ENCODE measurements at places on chromosomes 1 and 21.

- no peak for DNase-seq
These were observed 37.2 kb downstream of the CAMSAP2 start for GRCh38 chr1:200775850-200776249.

- no peak for DNase-seq
These were observed 22.3 kb upstream of the HSPA13 start for GRCh38 chr21:14405225-14405624.

GRCh38 chr1:23177438-23178380, 9.1 kb upstream of the LUZP1 start:
- DNase-seq = peak; percentile 45

DNA sequence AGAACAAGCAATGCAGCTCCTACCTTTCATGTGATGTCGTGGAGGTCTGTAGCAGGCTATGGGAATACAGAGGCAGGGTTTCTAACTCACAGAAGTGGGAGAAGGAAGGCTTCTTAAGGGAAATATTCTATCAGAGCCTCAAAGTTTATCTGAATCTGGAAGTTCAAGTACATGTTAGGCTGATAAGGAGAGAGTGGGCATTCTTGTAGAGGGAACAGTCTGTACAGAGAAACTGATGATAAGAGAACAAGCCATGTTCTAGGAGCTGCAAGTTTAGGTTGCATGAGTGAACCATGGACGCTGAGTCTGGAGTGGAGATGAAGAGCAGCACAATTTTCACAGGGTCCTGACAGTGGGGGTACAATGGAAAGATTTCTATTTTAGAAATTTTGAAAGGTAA, 344.0 kb downstream of the CHRM3 start:
- no peak for DNase-seq

- no peak for DNase-seq
These were observed 250.3 kb downstream of the ATG4C start for GRCh38 chr1:63034256-63034655.

DNA sequence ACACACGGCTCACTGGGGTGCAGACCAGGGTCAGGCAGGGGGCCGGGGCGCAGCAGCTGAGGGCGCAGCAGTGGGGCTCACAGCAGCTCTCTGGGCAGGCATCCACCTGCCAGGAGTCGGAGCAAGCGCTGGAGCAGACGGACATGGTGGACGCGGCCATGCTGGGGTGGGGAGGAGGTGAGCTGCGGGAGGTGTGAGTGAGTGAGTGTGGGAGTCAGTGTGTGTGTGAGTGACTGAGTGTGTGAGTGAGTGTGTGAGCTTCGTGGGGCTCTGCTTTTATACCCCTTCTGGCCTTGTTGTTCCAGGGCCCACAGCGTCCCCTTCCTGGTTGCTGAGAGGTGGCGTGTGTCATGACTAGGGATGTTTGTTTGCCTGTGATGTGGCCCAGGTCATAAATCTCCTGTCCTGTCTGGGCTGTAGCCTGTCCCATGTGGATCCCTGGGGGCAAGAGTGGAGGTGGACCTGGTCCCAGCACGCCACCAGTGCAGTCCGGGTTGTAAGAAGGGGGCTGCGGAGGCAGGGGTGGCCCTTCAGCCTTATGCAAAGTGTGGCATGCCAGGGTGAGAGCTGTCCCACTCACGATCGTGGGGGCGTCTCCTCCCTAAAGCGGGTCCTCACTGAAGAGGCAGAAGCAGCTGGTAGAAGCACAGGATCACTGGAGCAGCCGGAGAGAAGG, at the start of gene KRTAP10-1:
Gene KRTAP10-1 (minus strand): TSS at position 205 of the 676 bp plus-strand sequence. CDS start 45 bp downstream, at position 160.
- no peak for DNase-seq

GRCh38 chr1:16235944-16236510, 956 bp downstream of the CPLANE2 start:
- DNase-seq = peak; percentile 39

DNA sequence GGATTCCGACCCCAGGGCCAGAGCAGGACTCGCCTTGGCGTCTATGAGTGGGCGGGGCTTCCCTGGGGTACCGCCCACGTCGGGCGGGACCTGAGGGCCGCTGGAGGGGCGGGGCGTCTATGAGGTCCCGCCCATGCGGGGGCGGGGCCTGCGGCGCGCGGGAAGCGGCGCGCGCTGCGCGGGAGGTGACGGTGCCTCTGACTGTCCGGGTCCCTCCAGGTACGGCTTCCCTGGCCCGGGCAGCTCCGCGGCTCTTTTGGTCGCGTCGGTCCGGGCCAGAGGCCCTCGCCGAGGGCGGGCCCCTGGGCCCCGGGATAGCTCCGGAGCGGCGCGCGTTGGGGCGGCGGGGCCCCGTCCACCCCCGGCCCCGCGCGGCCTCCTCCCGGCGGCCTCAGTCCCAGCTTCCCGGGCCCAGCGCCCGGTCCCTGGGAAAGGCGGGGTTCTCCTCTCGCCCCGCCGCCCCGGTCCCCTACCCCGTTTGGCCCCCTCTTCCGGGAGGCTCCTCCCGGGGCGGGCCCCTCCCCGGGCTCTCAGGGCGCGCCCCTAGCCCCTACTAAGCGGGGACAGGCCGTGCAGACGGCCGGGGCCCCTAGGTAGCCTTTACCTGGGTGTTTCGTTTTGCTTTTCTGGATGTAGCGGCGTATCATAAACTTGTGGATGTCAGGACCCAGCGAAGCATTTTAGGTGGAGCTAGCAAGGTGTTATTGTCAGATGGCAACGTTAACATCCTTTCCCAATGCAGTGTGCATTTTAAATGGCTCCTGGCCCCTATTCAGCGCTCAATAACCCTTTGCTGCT, at the start of gene CHAF1B:
Gene CHAF1B (plus strand): TSS at position 160 of the 798 bp plus-strand sequence. CDS start 745 bp downstream, outside the sequence.
- peak; percentile 35 for DNase-seq

DNA sequence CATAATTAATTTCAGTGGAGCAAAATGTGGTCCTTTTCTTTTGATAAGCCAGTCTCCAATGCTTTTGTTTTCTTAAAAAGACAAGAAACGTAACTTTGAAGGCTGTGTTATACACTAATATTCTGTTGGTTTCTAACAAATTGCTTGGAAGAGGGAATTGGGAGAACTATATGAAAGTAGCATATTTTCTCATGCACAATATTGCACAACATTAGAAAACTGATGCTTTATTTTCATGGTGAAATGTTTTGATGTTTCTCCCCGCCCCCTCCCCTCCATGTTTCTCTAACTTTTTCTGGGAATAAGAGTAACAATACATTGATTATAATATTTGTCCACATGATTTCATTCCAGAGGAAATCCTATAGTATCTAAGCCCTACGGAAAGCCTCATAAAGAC, 115.4 kb downstream of the OLFML2B start:
- DNase-seq = no peak

GRCh38 chr1:176745945-176746344, 283.0 kb downstream of the PAPPA2 start:
- no peak for DNase-seq

DNA sequence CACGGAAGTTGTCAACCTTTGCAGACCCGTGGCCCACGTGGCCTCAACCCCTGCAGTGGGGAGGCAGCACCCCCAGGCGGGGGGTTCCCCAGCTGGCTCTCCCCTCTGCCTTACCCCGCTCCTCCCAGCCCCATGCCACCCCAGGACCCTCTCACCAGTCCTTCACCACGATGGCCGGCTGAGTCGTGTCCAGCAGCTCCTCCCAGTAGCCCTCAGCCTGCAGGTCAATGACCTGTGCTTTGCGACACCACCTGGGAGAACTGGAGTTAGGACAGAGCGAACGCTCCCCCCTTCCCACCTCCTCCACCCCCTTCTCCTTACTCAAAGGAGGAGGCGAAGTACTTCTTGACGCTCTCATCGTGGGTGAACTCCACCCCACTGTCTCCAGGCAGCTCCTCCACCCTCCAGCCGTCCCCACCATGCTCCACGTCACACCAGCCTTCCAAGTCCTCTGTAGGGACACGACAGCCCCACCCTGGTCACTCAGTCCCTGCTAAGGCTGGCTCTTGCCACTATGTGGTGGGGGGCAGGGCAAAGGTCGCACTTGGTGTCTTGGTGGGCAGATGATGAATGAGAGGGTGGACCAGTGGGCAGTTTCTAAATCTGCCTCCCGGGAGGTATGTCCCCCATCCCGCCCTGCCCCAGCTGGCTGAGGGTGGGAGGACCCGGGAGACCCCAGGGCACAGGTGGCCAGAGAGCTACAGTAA, 4.5 kb downstream of the FBXO2 start:
- no peak for DNase-seq

GRCh38 chr1:26110731-26111529, 694 bp upstream of the PDIK1L start:
- peak; percentile 57 for DNase-seq

DNA sequence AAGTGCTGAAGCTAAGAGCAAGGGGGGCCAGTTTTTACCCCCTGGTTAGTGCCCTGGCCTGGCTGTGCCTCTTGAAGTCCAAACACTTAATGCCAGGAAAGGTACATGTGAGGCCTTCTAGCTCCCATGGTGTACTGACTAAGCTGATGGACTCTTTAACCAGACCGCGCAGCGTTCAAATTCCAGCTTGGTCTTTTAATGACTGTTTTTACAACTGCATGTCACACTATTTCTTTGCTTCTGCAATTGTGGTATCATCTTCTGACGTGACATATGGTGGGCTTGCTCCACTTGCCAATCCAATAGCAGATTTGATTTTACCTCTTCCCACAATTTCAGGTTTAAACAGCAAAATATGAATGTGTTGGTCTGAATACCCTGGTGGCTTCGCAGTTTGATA, 197.3 kb downstream of the HUNK start:
- DNase-seq = no peak

- no peak for DNase-seq
These were observed 15.6 kb upstream of the TTLL10 start for GRCh38 chr1:1157914-1158710.

DNA sequence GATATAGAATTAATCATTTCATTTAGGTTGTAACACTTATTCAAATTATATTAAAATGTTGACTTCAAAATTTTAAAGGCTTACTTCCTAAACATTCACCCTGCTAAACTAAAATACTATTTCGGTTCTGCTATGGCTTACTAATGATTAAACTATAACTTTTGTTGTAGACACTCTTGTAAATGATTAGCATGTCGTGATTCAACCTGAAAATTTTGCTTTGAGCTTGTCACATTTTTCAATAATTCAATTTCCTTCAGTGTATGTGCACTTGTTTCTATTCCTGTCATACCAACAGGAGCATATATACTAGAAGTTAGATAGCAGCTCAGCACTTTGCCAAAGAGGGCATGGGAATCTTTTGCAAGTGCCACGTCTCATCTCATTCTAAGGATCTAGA, 1018.8 kb downstream of the AMY1C start:
- DNase-seq = no peak

GRCh38 chr1:93288558-93288957, 57.1 kb upstream of the DR1 start:
- no peak for DNase-seq

DNA sequence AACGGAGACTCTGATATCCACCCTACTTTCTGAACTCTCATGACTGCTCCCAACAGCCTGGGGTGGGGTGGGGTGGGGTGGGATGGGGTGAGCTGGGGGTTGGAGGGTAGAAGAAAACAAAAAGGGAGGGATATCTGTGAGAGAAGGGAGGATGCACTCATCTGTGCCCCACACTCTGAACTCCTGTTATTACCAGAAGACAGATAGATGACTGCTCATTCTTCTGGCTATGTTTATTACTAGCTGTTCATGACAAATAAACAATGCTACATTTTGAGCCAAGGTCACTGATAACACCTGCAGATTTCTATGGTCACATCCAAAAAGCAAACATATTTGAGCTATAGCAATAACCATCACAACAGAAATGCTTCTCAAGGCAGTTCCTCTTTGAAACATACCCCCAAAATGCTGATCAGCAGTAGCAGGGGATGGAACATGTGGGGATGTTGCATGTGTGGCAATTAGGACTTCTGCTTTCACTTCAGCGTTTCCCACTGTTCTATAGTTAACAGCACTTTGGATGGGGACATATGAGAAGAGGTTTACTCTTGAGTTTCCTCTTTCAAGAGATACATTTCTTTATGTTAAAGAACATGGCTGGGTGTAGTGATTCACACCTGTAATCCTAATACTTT, 43.3 kb downstream of the GPR3 start:
- peak; percentile 49 for DNase-seq

DNA sequence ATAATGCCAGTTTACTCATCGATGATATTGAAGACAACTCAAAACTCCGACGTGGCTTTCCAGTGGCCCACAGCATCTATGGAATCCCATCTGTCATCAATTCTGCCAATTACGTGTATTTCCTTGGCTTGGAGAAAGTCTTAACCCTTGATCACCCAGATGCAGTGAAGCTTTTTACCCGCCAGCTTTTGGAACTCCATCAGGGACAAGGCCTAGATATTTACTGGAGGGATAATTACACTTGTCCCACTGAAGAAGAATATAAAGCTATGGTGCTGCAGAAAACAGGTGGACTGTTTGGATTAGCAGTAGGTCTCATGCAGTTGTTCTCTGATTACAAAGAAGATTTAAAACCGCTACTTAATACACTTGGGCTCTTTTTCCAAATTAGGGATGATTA, 13.7 kb downstream of the GGPS1 start:
- DNase-seq = no peak

- no peak for DNase-seq
These were observed 43.6 kb downstream of the ACKR1 start for GRCh38 chr1:159248311-159248710.

- DNase-seq = peak; percentile 33
These were observed 3.4 kb downstream of the ADGRB2 start for GRCh38 chr1:31760471-31761470.

- DNase-seq = no peak
These were observed 188.3 kb downstream of the FGGY start for GRCh38 chr1:59485171-59485570.

- no peak for DNase-seq
These were observed 540.8 kb downstream of the BRINP3 start for GRCh38 chr1:189936861-189937260.

GRCh38 chr1:153212201-153212600, 5.2 kb upstream of the PRR9 start:
- no peak for DNase-seq

GRCh38 chr1:155184835-155185782, 11.5 kb downstream of the TRIM46 start:
- no peak for DNase-seq

- DNase-seq = no peak
These were observed 14.6 kb downstream of the SSBP3 start for GRCh38 chr1:54391450-54392209.

DNA sequence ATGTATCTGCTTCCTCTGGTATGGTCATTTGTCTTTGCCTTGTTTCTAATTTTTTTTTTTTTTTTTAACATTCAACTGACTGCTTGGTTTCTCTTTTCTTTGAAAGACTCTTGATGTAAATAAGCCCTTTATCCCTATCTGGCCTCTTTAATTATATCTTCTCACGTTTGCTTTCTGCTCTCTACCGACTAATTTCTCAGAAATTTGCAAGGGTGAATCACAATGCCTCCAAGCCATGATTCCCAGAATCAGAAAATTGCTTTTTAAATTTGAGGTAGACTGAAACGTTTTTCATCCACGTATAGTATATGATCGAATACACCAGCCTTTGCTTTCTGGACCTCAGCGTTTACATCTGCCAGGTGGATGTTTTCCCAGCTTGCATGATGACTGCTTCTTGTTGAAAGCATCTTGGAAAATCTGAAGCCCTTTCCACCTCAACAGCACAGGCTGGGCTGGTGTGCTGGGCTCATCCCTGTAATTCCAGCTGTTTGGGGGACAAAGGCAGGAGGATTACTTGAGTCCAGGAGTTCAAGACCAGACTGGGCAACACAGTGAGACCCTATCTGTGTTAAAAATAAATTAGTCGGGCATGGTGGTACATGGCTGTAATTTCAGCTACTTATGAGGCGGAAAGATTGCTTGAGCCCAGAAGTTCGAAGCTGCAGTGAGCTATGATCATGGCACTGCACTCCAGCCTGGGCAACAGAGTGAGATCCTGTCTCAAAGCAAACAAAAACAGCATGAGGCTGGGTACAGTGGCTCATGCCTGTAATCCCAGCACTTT, 35.0 kb upstream of the GPR137B start:
- DNase-seq = no peak

All from KG1 (cell line).